Activated B cell treated with CpG ODN at 0.5 μM for 24 hours (primary cell): ENCODE measurements at places on chromosomes 6 and 20. TPM values are rescaled to one million over a fixed set of nuclear protein-coding genes. Genes with fewer than 3 reads are reported as not detected.

Gene C20orf204
- total RNA-seq: 1.6 and 2.2 TPM in 2 replicates

GRCh38 chr6:26159357-26160273 is 72.4 kb downstream of the HFE start:
- no peak for DNase-seq

DNA sequence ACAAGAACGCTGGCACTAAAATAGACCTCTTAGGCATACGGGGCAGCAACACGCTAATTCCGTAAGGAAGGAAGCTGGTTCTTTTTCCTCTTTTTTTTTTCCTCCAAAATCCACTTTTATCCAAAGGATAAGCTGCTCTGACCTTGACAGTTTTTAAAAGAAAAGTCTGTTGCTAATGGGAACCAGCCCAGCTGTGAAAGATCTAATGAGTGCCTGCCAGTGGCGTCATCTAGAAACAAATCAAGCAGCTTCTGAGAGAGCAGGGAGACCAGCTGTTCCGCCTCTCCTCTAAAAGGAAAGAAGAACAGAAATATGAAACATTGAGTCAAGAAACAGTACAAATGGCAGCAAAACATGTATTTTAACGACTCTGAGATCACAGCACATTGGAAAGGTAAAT is 78.6 kb downstream of the FAXC start:
- no peak for DNase-seq

GRCh38 chr6:142756215-142756630 is 188.8 kb downstream of the HIVEP2 start:
- DNase-seq: no peak

GRCh38 chr20:25136643-25137559 is 55.0 kb upstream of the VSX1 start:
- DNase-seq: no peak
